Activated T-helper 17 cell treated with anti-CD3 and anti-CD28 coated beads, Interleukin-2, amount 50 U/mL, for 72 hours (primary cell): ENCODE measurements at places on chromosomes 7 and 10.

- no peaks in the 10 kb centered on the region for H3K36me3 ChIP-seq
- no peaks in the 10 kb centered on the region for H3K27me3 ChIP-seq
- no peak for ATAC-seq
- H3K4me3 ChIP-seq, result no peak overlapping the region
- H3K4me1 ChIP-seq, result no peaks in the 10 kb centered on the region
Measured at GRCh38 chr10:32988604-32989003, 30.6 kb upstream of the ITGB1 start.

DNA sequence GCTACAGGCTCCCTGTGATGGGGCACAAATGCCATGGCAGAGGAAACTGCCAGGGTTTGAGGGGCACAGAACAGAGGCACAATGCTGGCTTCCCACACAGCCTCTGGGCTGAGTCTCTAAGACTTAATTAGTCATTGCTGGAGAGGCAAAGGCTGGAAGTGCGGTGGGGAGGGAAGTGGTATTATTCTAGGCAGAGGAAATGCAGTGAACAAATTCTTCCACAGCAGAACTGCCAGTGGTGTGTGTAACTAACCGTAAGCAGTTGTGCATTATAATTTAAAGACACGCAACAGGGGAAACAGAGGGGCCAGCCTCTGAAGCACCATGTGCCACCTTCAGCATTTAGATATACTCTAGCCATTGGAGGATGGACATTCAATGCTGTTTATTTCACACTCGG lies 12.8 kb downstream of the ICA1 start:
- H3K36me3 ChIP-seq, result no peaks in the 10 kb centered on the region
- H3K4me1 ChIP-seq, result no peaks in the 10 kb centered on the region
- no peak overlapping the region for H3K4me3 ChIP-seq
- ATAC-seq, result peak; percentile 16

GRCh38 chr10:22386503-22386902 lies 41.2 kb downstream of the SPAG6 start:
- no peak overlapping the region for H3K4me3 ChIP-seq
- no peaks in the 10 kb centered on the region for H3K36me3 ChIP-seq
- ATAC-seq, result no peak
- H3K27ac ChIP-seq, result no peak overlapping the region

GRCh38 chr7:98956469-98956868 lies 78.1 kb downstream of the TRRAP start:
- no peak for ATAC-seq
- H3K4me1 ChIP-seq, result no peaks in the 10 kb centered on the region
- H3K4me3 ChIP-seq, result no peak overlapping the region
- H3K27ac ChIP-seq, result no peak overlapping the region
- H3K27me3 ChIP-seq, result no peaks in the 10 kb centered on the region

DNA sequence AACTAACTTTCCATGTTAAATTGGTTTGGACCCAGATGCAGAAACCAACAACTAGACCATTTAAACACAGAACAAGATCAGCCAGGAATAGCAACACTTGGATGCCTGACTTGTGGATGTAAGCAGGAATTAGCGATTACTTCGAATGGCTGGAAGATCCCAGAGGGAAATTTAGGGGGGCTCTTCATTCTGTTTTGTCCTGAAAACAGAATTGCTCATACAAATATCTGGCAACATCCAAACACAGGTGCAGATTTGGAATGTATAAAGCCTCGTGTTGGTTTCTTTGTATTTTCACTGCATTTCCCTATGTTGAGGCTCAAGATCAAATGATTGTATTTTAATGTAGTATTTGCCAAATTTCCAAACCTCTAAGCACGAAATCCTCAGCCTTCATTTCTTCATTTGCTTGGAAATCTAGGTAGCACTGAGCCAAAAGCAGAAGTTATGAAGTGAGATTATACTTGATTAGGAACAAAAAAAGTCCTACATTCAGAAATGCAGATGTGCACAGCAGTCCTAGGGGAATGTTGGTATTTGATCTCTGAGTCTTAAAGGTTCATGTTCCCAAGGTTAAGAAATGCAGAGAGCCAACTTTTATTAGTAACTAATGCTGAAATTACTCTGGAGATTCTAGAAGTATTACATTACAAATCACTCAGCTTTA lies 248.7 kb upstream of the TCF7L2 start:
- H3K27me3 ChIP-seq, result no peaks in the 10 kb centered on the region
- peaks cover 17% of the 10 kb centered on the region for H3K36me3 ChIP-seq
- H3K27ac ChIP-seq, result no peak overlapping the region
- no peak for ATAC-seq

- no peak for ATAC-seq
- no peaks in the 10 kb centered on the region for H3K4me1 ChIP-seq
- H3K36me3 ChIP-seq, result no peaks in the 10 kb centered on the region
- H3K4me3 ChIP-seq, result no peak overlapping the region
- no peak overlapping the region for H3K27ac ChIP-seq
Measured at GRCh38 chr10:20615395-20615794, 281.7 kb downstream of the NEBL start.

DNA sequence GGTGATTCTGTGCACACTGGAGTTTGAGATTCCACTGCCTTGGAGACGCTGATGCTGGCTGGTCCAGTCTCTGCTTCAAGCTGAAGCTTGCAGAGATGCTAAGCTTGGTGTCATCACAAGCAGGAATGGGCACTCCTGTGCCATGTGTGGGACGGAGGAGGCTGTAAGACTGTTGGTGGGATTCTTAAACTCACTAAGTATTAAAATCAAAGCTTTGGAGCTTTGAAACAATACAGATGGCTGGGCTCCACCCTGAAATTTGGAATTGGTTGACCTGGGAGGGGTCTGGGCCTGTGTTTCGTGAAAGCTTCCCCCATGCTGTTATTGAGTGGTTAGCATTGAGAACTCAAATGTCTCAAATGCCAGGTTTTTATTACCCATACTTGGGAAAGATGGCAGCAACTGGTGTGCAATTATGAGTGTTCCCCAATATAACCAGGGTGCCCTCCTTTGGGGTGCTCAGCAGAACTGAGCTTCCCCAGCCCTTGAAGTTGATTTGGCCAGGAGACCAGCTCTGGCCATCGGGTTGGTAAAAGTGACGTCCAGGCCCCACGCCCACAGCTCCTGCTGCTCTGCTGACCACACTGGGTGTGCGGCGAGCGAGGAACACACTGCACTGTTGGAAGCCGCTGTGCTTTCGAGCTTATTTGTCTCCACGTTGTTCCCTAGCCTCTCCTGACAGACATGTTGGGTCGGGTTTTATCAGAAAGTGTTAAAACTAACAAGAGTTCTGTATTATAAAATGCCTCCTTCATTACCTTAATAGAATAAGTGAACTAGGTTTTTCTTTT lies 377.7 kb downstream of the GLRX3 start:
- no peak overlapping the region for H3K4me3 ChIP-seq
- no peak for ATAC-seq
- peaks cover 8% of the 10 kb centered on the region for H3K27me3 ChIP-seq
- H3K27ac ChIP-seq, result no peak overlapping the region
- no peaks in the 10 kb centered on the region for H3K36me3 ChIP-seq

- H3K27ac ChIP-seq, result no peak overlapping the region
- peaks cover 29% of the 10 kb centered on the region for H3K27me3 ChIP-seq
- H3K4me1 ChIP-seq, result no peaks in the 10 kb centered on the region
- H3K4me3 ChIP-seq, result no peak overlapping the region
Measured at GRCh38 chr10:86267286-86268195, 99.1 kb downstream of the GRID1 start.
